Endothelial cell (in vitro differentiated cells): ENCODE measurements at places on chromosomes 3 and 15.

GRCh38 chr3:179046497-179047353 is 24.9 kb downstream of the ZMAT3 start:
- DNase-seq: no peak

DNA sequence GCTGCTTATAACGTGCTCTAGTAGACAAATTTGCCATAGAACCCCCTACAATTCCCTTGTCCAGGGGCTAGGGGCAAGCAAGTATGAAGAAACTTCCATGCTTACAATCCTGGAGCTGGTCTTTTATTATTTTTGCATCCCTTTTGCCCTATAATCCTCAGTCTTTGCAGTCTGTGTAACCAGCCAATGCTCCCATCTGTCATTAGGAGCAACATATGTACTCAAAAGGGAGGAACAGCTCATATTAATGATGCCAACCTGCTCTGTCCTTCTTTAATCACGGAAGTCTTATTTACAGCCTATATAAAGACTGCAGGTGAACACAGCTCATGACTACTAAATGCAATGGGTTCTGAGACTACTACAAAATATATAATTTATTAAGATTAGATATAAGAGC is 263.3 kb downstream of the ZIC1 start:
- no peak for DNase-seq

- no peak for DNase-seq
These were observed 152.7 kb downstream of the IL20RB start for GRCh38 chr3:137110392-137110996.

- DNase-seq: no peak
These were observed 15.7 kb downstream of the BHLHE40 start for GRCh38 chr3:4994823-4995499.

- no peak for DNase-seq
These were observed 179.4 kb downstream of the CHST2 start for GRCh38 chr3:143298886-143299535.
